Activated CD4-positive, alpha-beta T cell treated with anti-CD3 and anti-CD28 coated beads, Interleukin-2, amount 10 ng/mL, durations not matched to agents 7 days and 5 days (primary cell): ENCODE measurements at places on chromosomes 2 and 18.

DNA sequence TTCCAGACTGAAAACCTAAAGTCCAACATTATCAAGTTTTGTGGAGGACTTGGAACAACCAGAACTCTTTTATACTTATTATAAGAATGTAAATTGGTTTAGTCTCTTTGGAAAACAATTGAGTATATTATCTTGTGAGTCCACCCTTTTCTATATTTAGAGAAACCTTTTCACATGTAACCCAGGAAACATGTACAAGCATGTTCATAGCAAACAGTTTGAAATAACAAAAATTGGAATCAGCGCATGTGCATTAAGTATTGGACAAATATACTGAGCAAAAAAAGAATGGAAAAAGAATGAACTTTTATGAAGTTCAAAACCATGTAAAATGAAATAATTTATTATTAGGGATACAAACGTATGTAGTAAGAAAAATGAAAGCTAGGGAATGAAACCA is 246.0 kb downstream of the WDR7 start:
- H3K27ac ChIP-seq = no peak overlapping the region
- no peak overlapping the region for H3K4me3 ChIP-seq
- DNase-seq = no peak

DNA sequence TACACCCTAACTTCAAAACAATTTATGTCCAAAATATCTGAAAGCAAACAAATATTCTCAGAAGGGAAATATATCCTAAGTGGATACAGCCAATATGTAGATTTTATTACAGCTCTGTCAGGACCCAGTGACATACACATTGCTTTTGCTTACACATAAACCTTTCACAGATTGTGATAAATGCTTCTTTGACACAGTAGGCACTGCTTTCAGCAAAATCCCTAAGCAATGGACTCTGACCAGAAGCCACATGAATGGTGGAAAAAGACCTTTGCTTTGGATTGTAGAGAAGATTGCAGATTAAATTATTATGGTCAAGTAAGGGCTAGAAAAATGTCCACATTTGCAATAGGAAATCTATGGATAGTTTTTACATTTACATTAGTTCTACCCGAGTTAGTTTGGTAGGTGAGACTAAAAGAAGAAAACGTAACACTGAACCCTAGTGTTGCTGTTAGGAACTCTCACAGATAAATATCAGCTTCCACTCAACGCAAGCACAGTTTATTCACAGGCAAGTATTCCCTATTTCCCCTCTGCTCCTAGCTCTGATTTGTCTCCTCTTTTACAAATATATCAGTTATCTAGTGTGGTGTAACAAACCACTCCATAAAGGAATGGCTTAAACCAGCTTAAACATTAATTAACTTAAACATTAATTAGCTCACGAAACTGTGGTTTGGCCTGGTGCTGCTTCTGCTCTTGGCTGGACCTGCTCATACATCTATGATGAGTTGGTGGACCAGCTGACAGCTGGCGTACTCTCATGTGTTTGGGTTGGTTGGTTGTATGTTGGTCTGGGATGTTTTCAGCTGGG is 23.6 kb upstream of the SERPINE2 start:
- no peaks in the 10 kb centered on the region for H3K36me3 ChIP-seq
- H3K27ac ChIP-seq = no peak overlapping the region
- no peak overlapping the region for H3K4me3 ChIP-seq
- no peak for DNase-seq
- H3K27me3 ChIP-seq = peaks cover 10% of the 10 kb centered on the region

DNA sequence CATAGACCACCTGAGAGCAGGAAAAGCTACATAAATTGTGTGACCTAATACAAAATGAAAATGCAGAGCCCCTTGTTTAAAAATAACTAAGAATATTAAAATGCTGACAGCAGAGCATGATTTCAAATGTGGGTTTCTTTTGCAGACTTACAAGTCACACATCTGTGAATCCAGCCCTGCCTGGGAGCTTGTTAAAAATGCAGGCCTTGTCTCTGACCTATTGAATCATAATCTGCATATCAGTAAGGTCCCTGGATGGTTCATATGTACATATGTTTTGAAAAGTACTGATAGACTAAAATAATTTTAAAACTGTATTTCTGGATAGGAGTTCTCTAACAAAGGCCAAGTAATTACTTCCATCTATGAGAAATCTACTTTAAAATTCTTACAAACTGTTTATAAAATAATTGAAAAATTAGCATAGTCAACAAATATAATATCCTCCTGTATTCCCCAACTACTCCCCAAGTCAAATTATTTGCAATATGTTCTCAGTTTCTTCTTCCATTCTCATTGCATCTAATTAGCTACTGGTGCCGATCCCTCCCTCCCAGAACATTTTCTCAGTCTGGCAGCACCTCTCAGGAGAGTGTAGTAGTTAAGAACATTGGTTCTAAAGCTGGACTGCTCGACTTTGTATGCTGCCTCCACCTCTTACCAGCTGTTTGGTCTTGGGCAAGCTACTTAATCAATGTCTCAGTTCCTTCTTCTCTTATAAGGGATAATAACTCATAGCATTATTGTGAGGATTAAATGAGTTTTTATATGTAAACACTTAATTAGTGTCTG is 1040.4 kb upstream of the CDH2 start:
- no peak overlapping the region for H3K4me3 ChIP-seq
- H3K27me3 ChIP-seq = no peaks in the 10 kb centered on the region
- no peaks in the 10 kb centered on the region for H3K36me3 ChIP-seq
- no peaks in the 10 kb centered on the region for H3K4me1 ChIP-seq

DNA sequence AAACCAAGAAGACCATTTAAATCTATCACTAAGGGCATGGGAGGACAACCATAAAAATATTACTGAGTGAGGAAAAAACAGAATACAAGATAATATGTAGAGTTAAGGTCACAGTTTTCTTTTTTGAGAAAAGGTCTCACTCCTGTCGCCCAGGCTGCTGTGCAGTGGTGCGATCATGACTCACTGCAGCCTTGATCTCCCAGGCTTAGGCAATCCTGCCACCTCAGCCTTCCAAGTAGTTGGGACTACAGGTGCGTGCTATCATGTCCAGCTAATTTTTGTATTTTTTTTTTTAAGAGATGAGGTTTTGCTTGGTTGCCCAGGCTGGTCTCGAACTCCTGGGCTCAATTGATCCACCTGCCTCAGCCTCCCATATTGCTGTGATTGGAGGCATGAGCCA is 24.0 kb downstream of the POLR1A start:
- peaks cover 40% of the 10 kb centered on the region for H3K4me1 ChIP-seq
- DNase-seq = no peak
- H3K27me3 ChIP-seq = no peaks in the 10 kb centered on the region
- H3K36me3 ChIP-seq = peaks cover 30% of the 10 kb centered on the region
- H3K27ac ChIP-seq = peak overlapping the region; percentile 52

GRCh38 chr18:74249181-74249968 is 42.4 kb downstream of the CYB5A start:
- no peak overlapping the region for H3K4me3 ChIP-seq
- H3K36me3 ChIP-seq = no peaks in the 10 kb centered on the region
- no peak overlapping the region for H3K27ac ChIP-seq
- H3K27me3 ChIP-seq = peaks cover 4% of the 10 kb centered on the region
- peaks cover 9% of the 10 kb centered on the region for H3K4me1 ChIP-seq
- no peak for DNase-seq

- no peaks in the 10 kb centered on the region for H3K27me3 ChIP-seq
- H3K4me3 ChIP-seq = no peak overlapping the region
- peaks cover 8% of the 10 kb centered on the region for H3K36me3 ChIP-seq
Measured at GRCh38 chr2:105104208-105104731, 66.4 kb downstream of the MRPS9 start.

DNA sequence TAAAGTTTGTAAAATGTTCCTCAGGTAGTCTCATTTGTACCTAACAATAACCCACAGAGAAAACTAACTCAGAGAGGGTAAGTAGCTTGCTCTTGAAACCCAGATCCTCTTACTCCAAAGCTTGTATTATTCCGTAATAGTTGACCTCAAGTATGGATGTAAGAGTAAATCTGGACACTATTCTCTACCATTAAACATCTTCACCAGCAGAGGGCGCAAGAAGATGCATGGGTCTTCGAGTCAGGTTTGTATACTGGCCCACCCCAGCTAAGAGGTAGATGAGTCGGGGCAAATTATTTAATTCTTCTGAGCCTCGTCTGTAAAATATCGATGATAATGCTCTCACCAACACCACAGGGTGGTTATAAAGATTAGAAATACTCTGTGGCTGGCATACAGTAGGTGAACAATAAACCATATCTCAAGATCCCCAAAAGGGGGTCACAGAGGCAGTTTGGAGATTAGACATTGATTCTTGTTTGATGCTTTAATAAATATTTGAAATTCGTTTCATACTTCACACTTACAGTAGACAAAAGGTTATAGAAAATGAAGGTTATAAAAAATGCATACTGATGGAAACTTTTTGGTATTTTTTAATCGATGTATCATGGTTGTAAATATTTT is 3.5 kb upstream of the CABLES1 start:
- H3K4me1 ChIP-seq = peaks cover 22% of the 10 kb centered on the region
- DNase-seq = peak; percentile 79
- no peaks in the 10 kb centered on the region for H3K36me3 ChIP-seq
- peaks cover 20% of the 10 kb centered on the region for H3K27me3 ChIP-seq
- H3K27ac ChIP-seq = no peak overlapping the region

DNA sequence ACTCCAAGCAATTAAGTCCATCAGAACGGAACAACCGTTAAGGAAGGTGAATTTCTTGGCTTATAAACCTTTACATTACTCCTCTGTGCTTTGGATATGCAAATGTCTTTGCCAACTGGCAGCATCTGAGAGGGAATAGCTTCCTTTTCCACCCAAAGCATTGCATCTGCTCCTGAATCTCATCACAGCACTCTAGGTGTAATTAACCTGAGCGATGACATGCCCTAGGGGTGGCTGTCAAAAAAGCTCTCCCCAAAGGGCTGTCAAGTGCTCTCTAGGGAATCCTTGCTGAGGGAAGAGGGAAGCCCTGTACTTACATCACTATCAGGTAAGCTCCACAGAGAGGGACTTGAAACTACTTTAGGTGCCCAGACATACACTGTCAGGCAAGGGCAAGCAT is 5.5 kb upstream of the SMARCAL1 start:
- peaks cover 5% of the 10 kb centered on the region for H3K4me1 ChIP-seq
- H3K36me3 ChIP-seq = no peaks in the 10 kb centered on the region
